Mesothelial cell of epicardium (in vitro differentiated cells): ENCODE measurements at places on chromosomes 3 and 15.
A peak's percentile ranks its signal among the peaks of the same experiment; 100 is the strongest.

GRCh38 chr3:56829533-56829932 lies 27.8 kb upstream of the ARHGEF3 start:
- DNase-seq, result no peak

GRCh38 chr3:138219255-138219654 lies 32.2 kb downstream of the ARMC8 start:
- DNase-seq, result no peak

DNA sequence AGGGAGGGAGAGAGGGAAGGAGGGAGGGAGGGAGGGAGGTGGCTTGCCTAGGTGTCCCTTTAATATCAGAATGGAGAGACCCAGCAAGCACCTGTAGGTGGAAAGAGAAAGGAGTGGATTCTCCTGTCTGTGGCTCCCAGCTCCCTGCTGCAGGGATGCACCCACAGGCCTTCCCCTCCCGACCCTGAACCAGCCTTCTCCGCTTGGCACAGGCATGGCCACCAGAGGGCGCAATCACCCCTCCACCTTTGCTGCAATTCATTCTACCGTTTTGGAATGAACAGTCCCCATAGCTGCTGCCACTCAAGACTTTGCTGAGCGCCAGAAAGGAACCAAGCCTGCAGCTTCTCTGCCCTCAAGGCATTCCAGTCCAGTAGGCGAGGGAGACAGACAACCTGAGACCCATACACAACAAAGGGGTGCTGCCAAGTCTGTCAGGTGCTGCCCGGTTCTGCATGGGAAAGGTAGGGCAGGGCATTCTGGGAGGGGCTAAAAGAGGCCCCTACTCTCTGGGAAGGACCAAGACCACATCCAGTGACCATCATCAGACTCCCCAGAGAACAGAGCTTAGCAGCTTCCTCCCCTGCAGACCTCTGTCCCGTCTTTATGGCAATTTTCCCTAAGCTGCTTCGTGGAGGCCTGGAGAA lies 4.9 kb downstream of the TLR9 start:
- peak; percentile 74 for DNase-seq

GRCh38 chr3:197224034-197224444 lies 74.4 kb downstream of the DLG1 start:
- DNase-seq, result no peak

- no peak for DNase-seq
These were observed 2.3 kb upstream of the TBC1D5 start for GRCh38 chr3:17744693-17745092.

GRCh38 chr3:124486324-124486723 lies 243.9 kb upstream of the UMPS start:
- no peak for DNase-seq

- no peak for DNase-seq
These were observed 20.1 kb downstream of the OSBPL10 start for GRCh38 chr3:31960793-31961431.

GRCh38 chr15:84685304-84685703 lies 27.3 kb upstream of the NMB start:
- DNase-seq, result no peak

DNA sequence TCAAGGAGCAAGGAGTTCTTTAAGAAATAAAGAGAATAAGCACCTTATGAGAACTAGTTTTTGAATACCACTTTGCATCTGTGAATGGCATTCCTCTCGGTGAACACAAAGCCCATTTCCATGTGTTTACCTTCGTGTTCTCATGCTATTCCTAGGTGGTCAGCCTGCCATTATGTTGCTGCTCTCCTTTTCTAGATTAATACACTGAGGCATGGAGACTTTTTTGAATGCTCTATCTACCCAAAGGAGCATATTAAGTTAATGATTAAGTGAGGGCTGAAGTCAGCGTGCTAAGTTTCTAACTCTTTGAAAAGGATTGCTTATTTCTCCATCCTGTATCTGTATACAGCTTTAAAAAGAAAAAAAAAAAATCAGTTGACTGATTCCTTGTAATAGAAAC lies 394.5 kb downstream of the MECOM start:
- no peak for DNase-seq

DNA sequence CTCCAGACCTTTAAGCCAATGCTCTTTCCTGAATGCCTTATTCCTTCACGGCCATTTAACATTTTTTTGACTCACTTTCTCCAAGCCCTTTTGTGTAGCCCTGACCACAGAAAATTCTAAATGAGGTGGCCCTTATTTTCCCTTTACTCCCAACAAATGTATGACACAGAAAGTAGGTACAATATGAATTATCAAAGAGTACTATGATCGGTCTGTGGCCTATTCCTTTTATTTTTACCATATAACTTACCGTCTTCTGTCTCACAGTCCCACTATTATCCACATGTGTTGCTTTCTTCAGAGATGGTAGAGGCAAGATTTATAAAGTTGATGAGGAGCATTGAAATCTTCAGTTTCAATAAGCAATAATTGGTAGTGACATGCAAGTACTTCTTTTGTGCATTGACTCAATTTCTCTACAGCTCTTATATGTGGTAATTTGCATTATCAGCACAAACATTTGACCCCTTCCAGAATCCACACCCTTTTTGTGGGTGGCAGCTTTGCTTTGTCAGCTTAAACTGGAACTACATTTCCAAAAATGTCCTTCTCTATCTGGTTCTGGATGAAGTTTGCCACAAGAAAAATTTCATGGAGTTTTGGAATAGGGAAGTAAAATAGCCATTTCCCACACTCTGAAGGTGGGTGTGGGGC lies 143.8 kb upstream of the GADL1 start:
- DNase-seq, result no peak

- no peak for DNase-seq
These were observed 50.2 kb downstream of the IMPG2 start for GRCh38 chr3:101270149-101270548.

DNA sequence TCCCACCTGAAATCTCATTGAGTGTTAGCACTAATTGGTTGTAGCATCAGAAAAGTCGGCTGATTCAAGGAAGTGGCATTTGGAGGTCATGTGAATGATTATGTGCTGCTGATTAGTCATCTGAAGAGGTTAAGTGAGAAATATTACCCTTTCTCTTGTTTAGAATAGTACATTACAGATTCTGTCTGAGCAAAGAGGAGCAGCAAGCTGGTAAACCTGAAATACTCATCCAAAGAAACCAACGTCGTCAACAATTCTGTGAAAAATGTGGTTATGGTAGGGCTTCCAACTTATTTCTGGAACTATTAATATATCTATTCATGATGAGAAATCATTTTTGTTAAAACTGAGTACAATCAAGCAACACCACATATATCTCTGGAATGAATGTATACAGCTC lies 1024.9 kb downstream of the TUSC7 start:
- DNase-seq, result no peak

DNA sequence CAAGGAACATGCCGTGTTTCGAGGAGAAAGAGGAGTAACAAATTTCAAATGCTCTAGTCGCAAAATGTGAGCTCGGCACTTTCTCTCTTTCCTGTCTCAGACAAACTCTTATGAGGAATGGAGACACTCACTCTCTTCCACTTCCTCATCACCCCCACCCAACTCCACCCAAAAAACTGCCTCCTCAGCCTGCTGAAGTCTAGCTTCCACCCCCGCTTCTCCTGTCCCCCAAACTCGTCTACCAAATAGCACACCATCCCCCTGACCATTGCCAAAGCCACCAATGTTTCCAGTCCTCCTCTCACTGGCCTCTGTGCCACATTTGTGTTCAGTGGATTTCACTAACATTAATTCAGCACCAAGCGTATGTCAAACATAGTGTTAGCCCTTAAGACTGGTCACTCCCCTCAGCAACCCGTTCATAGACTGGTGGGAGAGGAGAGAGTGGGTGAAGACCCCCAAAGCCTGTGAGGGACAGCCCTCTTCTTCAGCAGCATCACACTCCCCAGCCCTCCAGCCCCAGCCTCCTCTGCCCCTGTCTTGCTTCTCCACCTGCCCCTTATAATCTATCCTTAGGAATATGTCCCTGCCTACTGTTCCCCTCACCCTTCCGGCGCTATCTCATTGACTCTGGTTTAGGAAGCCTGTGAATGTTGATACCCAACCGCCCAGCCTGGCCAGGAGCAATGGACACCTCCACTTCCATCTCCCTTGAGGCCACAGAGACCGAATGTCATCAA lies 77.3 kb downstream of the FAM174B start:
- no peak for DNase-seq

DNA sequence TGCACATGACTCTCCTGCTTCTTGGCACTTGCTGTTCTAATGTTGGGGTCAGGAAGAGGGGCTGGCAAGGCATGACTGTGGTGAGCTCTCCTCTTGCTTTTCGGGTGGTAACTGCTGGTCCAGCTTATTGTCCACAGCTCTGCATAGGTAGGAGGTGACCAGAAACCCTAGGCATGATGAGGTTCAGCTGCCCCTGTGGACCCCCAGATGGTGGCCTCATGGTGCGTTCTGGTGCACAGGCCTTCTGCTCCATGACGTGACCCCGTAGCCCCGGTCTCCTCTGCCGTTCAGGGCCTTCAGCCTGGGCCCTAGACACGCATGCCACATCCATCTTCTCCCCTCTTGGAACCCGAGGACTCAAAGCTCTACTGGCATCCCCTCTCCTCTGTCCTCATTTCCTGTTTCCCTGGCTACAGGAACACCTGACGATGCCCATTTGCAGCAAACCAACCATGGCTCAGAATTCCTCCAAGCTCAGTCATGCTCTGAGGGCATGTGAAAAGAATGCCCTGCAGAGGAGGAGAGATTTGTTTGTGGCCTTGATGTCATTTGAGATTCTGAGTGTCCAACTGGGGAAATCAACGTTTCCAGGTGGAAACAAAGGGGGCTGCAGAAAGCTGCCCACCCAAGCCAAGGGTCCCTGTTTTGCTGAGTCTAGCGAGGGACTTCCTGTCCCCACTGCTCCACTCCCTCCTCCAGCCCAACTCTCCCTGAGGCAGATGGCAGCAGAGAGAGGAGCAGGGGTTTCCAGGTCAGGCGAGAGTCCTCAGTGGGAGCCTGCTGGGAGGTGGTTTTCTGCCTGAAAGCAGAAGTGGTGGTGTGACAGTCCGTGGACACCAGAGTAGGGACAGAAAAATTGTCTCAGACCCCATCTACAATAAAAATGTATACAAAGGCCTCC lies 198.7 kb upstream of the LYSMD4 start:
- no peak for DNase-seq

GRCh38 chr3:23824699-23825444 lies 19.1 kb downstream of the UBE2E1 start:
- DNase-seq, result no peak

DNA sequence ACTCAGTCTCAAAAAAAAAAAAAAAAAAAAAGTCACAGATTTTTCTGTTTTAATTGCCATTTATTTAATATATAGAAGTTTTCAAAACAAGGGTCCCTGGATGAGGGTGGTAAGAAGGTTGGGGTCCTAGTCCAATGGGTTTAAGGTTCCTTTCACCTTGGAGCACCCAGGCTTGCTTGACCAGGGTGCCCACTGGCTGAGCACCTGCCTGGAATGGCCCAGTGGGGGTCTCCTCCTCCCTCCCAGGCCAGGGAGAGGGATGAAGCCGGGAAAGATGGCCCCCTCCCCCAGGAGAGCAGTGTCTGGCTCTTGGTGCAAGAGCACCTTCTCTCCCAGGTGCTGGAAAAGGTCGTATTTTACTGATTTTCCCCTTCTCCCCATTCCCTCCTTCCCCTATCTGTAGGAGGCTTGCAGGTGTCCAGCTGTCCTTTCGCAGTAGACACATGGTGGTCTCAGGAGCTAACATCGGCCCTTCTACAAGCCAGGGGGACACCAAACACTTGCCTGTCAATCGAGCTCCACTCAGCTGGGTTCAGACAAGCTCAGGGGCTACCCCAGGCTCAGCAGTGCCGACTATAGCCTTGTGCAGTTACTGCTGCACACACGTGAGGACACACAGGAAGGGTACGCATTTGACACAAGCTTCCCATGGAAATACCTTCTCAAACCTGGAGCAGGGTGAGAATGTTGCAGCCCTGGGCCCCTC lies 112.3 kb upstream of the KLF13 start:
- DNase-seq, result no peak

DNA sequence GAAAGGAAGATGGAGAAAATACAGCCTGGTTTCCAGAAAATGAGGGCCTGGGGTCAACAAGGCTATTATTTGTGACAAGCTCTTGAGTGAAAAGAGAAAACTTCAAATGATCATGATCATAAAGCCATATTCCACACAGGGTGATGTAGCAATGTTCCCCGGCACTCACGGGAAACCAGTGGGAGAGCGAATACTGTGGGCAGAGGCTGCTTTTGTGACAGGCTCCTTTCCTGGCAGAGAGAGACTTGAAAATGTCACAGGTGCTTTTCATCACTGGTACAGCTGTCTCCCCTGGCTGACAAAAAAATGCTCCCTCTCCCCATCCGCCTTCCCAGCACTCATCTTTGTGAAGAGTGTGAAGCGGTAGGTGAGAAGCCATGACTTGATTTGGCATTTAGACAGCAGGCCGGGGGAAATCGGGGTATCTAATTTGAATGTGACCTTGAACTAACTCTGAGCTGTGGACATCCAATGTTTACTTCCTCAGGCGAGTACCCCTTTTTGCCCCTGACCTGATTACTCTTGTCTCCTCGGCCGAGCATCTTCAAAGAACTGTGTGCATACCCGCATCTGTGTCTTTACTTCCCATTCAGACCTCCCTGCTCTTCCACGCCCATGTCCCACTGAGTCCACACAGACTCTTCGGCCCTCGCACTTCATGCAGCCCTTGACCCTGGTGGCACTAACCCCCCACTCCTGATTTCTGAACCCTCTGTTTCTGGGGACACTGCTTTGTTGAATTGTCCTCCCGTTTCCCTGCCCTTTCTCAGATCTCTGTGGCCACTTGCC lies 23.2 kb downstream of the CA12 start:
- DNase-seq, result no peak

DNA sequence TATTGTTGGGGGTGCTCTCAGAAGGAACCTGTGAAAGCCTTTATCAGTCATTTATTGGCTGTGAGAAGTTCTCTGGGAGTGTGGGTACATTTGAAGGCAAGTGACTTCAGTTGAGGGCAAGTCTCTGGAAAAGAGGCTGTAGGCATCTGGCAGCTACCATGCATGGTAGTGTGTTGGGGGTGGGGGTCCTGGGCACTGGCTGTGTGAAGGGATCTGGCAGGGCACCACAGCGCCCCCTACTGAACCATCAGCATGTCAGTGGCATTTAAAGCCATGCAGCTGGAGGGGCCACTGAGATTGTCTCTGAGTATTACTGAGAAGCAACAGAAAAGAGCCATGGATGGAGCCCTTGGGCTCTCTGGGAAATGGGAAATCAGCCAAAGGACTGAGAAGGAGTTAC lies 30.6 kb downstream of the CRTAP start:
- DNase-seq, result peak; percentile 30

- DNase-seq, result no peak
These were observed 684 bp downstream of the RPL4 start for GRCh38 chr15:66503780-66504562.

DNA sequence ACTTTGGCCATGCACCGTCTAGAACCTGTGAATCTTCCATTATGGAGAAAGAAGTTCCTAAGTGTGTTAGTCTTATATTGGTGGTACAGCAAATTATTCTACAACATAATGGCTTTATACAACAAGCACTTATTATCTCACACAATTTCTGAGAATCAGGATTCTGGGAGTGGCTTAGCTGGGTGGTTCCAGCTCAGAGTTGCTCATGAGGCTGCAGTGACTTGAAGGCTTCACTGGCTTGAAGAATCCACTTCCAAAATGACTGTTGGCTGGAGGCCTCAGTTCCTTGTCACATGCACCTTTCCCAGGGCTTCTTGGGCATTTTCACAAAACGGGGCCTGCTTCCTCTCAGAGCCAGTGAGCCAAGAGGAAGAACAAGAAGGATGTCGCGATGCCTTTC lies 82.3 kb upstream of the RNF7 start:
- DNase-seq, result no peak

- no peak for DNase-seq
These were observed 660 bp downstream of the CCK start for GRCh38 chr3:42265059-42265991.
